ENCODE measurements at places on chromosomes 5 and 9.

GRCh38 chr5:58284886-58285285, 175.0 kb downstream of the PLK2 start:
- DNase-seq, result no peak

- DNase-seq, result no peak
These were observed 237.7 kb downstream of the ADAMTS6 start for GRCh38 chr5:65244031-65244430.

GRCh38 chr5:6900247-6901227, 187.3 kb downstream of the TENT4A start:
- no peak for DNase-seq

DNA sequence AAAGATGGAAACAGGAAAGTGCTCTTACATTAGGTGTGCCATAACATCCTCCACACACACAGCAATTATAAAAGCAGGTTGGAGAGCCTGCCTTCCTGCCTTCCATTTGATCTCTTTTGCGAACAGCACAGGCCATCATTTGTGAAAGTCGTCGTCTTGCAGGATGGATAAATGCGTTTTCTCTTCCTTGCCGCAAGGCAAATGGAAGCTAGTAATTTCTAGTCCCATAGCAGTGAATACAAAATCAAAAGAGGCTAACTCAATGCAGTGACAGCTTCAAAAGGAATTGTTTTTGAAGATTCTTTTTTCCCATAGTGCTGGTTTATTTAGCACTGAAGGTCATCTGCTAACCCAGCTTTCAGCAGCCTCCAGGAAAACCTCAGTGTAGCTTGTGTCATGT, 178.8 kb downstream of the GIN1 start:
- DNase-seq, result no peak

DNA sequence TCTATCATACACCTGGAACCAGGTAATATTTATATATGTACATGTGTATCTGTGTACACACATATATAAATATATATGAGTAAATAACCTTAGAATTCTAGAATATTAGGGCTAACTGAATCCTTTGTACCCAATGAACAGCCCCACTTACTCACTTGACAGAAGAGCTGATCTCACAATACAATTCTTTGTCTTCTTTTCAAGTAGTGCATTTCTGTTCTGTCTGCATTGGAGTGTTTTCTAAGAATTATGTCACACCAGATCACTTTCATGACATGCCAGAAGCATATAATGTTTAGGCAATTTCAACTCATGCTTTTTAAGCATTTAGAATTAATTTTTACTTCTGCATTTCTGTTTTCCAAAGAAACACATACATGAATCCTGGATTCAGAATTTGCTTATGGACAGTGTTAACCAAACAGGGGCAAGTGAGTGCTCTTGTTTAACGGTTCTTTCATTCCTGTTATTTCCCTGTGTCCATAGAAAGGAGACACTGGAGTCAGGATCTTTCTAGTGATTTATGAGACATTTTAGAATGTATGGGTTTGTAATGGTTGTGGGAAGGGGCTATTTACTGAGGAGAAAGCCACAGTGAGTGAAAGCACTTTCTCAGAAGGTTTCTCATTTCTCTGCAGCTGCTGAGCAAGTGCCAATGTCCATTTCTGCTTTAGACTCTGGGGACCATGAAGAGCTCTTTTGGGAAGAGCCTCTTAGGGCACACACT, 123.2 kb downstream of the RMI1 start:
- DNase-seq, result no peak

DNA sequence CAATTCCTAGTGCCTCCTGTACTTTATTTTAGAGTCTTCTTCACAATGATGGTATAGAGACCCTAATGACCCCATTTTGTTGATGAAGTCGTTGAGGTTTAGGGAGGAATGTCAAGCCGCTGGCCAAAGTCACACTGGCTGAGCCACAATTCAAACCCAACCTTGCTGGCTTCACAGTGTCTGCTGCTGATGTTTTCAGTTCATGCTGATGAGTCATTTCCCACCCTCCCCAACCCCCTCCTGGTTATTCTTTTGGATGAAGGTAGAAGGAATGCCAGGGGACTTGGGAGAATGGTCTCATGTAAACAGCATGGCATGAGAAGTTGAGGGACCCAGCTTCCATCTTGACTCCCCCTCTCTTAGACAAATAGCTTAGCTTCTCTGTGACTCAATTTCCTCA, 68.6 kb downstream of the TMEM252 start:
- no peak for DNase-seq

DNA sequence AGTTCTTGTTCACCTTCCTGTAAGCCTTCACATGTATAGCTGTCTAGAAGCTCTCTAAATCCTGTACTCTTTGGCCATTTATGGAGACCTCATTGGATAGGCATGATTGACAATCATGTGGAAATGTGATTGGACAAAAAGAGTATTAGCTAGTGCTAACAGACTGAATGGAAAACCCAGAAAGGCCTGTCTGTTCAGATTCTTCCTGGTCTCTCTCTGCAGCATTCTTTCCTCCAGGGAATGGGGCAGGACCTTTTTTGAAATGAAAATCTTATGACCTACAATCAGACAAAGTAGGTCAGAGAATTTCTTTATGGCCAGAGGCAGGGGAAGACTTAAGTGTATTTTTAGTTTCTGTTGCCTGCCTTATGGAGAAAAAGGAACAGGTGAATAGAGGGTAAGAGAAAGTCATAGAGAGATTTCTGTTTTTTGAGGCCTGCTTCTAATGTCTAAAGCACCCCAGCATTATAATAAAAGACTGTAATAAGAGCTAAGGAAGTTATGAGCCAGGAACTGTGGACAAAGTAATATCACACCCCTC, 152.4 kb upstream of the CCDC152 start:
- DNase-seq, result no peak

DNA sequence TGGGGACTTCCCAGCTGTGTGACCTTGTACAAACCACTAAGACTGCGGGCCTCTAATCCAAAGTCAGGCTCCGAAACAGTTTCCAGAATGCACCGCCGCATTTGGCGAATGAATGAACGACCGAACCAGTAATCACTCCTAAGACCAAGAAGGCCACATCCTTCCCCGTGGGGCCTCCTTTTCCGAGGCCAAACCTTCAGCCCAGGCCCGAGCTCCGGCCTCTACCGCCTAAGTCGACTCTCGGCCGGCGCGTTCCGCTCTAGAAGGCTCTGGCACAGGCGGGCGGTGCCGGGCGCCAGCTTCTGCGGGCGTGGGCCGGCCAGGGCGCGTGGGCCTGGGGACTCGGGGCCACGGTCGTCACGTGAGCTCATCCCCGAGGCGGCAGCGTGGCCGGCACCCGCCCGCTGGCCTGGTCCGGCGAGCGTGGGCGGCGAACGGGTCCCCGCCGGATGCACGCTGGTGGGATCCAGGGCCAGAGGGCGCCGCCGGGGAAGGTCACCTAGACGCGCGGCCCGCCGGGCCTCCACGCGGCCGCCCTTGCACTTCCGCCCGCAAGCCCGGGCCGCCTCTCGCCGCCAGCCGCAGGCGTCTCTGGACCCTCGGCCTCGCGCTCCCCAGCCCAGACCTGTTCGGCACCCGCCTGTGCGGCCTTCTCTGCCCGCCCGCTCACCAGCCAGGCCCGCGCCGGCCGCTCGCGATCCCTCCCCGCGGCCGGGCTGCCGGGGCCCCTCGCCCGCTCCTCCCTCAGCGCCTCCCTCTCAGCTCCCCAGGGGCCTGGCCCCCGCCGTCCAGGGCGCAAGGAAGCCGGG, 754 bp downstream of the VDAC1 start:
- no peak for DNase-seq

DNA sequence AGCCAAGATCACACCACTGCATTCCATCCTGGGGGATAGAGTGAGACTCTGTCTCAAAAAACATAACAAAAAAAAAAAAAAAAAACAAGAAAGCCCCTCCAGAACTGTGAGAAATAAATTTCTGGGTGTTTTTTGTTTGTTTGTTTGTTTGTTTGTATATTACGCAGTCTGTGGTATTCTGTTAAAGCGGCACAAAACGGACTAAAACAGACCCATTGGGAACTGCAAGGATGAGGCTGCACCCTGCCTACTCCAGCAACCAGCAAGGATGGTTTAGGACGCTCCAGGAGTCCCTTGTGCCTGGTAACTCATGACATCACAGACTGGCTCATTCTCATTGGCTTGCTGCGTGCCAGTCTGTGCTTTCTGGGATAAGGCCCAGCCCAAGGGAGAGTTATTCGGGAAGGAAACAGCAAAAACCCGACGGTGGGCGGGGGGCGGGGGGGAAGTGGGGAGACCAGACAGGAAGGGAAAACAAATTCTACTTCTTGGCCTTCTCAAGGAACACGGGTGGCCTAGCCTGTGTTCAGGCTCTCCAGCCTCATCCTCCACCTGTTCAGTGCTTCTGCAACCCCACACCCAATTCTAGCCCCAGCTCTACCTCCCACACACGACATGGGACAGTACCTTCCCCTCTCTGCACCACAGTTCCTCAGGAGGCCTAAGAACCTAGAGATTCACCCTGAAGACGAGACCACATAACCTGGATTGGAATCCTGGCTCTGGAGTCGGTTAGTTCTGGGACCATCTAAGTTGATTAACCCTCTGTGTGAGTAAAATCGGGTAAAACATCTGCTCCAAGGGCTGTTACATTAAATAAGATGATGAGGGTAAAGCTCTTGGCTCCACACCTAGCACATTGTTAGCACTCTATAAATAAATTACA, 2.8 kb downstream of the CD74 start:
- DNase-seq, result peak; percentile 16

DNA sequence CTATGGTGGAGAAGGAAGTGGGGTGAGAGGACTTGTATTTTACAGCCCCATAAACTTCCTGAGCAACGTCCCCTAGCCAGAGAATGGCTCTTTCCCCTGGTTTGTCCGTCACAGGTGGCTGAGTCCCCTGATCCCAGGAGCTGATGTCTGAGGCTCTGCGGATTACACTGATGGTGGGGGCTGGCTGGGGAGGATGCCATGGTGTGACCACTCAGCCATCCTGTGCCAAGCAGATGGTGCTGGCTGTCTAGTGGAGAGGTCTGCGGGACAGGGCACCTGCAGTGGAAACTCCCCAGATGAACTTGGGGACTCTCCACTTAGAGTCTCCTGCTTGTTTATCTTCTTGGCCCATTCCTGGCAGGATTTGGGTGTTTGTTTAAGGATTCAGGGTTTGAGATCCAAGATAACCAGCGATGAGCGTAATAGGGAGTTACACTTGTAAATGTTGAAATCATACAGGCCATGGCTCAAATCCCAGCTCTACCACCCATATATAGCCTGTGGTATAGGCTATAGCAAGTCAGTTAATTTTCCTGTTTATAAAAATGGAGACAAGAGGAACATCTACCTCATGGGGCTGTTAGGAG, 4.7 kb upstream of the PTGS1 start:
- no peak for DNase-seq

DNA sequence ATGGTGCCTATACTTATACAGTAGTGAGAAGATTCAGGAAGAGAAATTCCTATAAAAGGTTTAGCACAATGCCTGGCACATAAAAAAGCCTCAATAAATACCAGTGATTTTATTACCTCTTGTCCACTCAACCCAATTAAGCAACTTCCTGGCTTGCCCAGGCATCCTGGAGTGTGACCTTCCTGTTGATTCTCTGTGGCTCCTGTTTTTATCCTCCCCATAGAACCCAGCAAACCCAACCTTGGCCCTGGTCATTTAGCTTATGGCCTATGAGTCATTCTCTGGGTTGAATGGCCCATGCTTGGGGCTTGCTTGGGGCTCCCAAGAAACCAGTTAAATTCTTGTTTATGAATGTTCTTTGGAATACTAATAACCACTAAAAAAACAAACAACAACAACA, 21.4 kb upstream of the SPARC start:
- DNase-seq, result no peak

- no peak for DNase-seq
These were observed 194 bp upstream of the RXFP3 start for GRCh38 chr5:33936004-33936380.

- peak; percentile 86 for DNase-seq
These were observed 84.7 kb upstream of the BRINP1 start for GRCh38 chr9:119453980-119454379.

- no peak for DNase-seq
These were observed 24.1 kb upstream of the PCSK5 start for GRCh38 chr9:75866273-75866871.

DNA sequence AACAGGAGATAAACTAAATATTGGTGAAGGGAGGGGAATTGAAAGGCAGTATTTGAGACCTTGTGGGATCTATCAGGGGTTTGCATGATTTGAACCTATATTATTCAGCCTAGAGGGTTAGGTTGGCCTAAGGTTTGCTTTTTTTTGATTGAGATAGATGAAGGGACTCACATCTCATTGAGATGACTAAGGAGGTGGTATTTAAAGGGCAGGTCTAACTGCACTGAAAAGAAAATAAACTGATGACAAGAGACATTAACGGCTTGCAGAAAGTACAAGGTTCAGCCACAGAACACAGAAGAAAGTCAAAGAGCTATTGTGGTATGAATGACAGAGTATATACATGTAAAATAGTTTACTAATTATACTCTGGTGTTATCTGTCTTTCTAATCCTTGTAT, 412.7 kb downstream of the CDH10 start:
- no peak for DNase-seq

GRCh38 chr9:126682928-126683697, 69.4 kb downstream of the LMX1B start:
- no peak for DNase-seq

GRCh38 chr5:144162686-144163085, 7.8 kb downstream of the YIPF5 start:
- DNase-seq, result no peak

GRCh38 chr9:33155393-33155792, 11.7 kb downstream of the B4GALT1 start:
- DNase-seq, result no peak

GRCh38 chr5:36414869-36415282, 113.2 kb upstream of the RANBP3L start:
- peak; percentile 17 for DNase-seq

DNA sequence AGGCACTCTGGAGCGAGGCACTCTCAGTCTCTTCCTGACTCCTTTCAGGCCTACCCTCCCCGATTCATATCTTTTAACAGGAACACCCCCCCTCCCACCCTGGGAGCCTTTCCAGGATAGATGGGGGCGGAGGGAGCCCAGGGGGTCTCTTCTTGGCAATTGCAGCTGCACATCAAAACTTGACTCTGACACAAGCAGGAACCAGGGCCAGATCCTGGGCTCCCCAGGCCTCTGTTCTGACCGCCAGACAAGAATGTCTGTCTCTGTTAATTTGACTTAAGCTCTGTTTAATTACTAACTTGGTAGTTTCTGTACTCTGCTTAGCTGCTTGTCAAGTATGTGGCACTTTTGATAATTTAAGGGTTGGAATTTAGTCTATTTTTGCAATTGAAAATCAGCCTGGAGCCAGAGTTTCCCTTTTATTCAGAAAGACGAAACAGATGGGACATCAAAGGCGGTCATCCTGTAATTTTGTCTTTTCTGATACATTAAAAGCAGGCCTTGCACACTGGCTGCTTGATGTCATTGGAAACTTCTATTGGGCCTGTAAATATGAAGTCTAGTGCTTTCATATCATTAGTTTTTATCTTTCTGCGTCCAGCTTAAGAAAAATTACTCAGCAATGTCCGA, 43.3 kb downstream of the ACTL7B start:
- DNase-seq, result no peak

GRCh38 chr5:88671106-88671504, 211.9 kb downstream of the MEF2C start:
- no peak for DNase-seq

DNA sequence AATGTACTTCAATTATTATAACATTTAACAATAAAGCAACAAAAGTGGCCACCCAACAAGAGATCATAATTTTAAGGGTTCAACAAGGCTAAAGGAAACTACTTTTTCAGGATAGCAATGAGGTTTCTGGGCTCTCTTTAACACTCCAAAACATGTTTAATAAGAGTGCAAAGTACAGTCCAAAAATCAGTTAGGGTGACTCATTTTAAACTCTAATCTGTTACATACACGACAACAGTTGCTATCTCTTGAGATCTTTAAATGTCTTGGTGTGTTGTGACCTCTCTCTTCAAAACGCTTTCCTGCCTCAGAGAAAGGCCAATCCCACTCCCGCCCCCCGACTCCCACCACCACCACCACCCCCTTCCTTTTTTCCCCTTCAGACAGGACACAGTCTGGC, 11.5 kb downstream of the NFIB start:
- no peak for DNase-seq
